ENCODE measurements at places on chromosomes 6 and 20.

DNA sequence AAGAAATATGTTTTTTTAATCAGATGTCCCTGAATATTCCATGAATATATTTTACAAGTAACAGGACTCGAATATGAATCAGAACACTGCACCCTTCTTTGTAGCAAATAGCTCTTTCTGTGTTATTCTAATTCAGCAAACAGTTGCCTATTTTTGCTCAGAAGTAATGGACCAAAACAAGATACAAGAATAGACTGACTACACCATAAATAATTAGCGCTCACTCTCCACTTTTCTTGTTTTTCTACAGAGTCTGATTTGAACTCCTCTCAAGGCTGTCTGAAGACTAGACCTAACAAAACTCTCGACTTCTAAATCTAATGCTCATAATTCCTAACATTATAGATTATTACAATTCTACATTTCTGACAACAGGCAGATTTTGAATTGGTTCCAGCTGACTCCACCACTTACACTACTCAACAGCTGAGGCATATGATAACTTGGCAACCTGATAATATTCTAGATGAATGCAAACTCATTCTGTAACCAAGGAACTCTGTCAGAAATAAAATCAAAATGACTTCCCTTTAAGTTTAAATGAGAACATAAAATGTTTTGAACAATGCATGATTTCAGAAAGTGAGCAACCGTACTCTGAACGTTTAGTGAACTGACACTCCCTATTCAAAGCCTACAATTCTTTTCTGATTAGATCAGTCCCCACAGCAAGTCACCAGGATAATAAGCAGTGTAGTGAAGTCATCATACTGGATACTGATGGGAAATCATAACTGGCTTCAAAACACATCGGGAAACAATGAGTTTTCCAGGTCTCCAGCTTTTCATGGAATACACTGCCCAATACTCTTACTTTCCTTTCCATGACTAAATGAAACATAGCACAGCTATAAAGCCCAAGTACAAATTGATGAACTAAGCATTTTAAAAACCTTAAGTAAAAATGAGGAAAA lies 114.2 kb upstream of the BEND6 start:
- no peak for DNase-seq

- peak; percentile 42 for DNase-seq
Measured at GRCh38 chr6:34143884-34144580, 1.9 kb downstream of the GRM4 start.

- DNase-seq = no peak
Measured at GRCh38 chr6:35215665-35216411, 2.1 kb downstream of the SCUBE3 start.

DNA sequence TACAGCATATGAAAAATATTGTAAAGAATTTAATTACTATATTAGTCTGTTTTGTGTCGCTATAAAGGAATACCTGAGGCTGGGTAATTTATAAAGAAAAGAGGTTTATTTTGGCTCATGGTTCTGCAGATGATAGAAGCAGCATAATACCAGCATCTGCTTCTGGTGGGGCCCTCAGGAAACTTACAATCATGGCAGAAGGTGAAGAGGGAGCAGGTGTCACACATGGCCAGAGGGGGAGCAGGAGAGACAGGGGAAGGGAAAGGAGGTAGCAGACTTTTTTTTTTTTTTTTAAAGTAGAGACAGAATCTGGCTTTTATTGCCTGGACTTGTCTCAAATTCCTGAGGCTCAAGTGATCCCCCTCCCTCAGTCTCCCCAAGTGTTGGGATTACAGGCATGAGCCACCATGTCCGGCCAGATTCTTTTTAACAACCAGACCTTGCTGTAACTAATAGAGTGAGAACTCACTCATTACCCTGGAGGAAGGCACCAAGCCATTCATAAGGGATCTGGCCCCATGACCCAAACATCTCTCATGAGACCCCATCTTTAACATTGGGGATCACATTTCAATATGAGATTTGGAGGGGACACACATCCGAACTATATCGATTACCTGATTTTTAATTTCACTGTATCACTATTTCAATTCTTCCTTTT lies 64.6 kb downstream of the MAN1A1 start:
- DNase-seq = no peak

DNA sequence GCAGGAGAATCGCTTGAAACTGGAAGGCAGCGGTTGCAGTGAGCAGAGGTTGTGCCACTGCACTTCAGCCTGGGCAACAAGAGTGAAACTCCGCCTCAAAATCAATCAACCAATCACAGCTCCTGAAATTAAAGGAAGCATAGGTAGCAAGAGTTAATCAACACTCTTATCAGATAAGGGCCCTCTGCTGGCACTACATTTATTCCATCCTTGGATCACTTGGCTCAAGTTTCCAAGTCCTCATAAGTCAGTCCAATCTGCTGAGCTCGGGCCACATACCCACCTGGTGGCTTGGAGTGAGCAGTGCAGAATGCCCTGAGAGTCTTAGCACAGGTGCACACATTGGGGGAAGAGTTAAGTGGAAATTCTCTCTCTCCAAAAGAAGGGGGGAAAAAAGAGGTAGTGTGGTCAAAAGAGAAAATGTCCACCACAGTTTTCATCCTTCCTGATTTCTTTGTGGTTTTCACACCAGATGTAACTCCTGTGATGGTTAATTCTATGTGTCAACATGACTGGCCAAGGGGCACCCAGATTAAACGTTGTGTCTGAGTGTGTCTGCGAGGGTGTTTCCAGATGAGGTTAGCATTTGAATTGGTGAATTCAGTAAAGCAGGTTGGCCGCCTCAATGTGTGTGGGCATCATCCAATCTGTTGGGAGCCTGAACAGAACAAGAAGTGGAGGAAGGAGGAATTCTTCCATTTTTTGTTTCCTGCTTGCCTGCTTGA lies 14.2 kb upstream of the FAM8A1 start:
- DNase-seq = peak; percentile 12
